Thymus (tissue), 14 donors: ENCODE measurements at places on chromosomes 7 and 10. TPM values are rescaled to one million over a fixed set of nuclear protein-coding genes. Genes with fewer than 3 reads are reported as not detected.

- no peaks in the 10 kb centered on the region for H3K4me1 ChIP-seq
- no peaks in the 10 kb centered on the region for H3K36me3 ChIP-seq
- H3K27ac ChIP-seq: no peak overlapping the region
These were observed 42.1 kb upstream of the NKX6-2 start for GRCh38 chr10:132827861-132828539.

DNA sequence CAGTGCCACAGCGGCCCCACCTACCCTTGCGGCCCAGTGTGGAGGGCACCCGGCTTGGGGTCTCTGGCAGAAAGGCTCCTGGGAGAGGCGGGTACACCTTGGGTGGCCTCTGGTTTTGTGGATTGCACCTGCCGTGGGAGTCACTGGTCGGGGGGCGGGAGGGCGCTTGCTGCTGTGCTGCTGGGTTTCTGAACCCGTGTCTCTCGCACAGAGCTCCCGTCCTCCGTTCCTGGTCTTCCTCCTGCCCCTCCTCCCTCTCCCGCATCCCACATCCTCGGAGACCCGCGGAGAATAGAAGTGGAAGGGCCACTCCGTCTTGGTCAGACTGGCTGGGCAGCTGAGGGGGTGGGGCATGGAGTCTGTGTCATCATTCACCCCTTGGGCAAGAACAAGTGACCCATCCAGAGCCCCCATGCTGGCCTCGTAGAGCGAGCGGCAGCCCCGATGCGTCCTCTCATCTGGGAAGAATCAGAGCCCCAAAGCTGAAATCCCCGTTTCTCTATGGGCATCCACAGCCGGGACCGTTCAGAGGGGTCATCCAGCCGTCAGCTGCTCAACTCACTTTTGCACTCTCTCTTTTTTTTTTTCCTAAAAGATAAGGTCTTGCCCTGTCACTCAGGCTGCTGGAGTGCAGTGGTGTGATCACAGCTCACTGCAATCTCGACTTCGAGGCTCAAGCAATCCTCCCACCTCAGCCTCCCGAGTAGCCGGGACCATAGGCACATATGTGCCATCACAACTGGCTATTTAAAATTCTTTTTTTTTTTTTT lies 4.0 kb downstream of the MAFK start:
- H3K27ac ChIP-seq: no peak overlapping the region
- H3K27me3 ChIP-seq: peaks cover 8% of the 10 kb centered on the region
- no peak for DNase-seq
- H3K4me1 ChIP-seq: peaks cover 73% of the 10 kb centered on the region

DNA sequence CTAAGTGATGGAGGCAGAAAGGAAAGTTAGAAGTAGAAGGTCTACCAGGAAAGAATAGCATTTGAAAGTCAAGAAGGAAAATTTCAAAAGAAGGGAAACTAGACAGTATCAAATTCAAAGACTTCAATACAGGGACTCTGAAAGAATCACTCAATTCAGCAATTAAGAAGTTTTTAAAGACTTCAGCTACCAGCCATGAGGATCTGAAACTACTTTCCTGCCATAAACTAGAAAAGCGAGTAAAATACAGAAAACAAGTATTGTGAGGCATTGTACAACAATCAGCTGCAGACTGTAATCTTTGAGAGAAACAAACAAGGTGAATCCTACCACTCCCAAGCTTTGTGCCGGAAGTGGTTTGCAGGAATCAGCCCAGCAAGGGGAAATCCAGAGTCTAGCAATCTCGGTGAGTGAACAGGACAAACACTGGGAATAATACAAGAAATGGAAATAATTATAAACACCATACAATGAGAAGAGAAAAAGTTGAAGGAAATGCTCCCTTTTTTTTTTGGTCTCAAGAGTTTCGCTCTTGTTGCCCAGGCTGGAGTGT lies 62.4 kb downstream of the ARHGAP12 start:
- H3K4me3 ChIP-seq: no peak overlapping the region
- no peak for DNase-seq
- H3K27me3 ChIP-seq: no peaks in the 10 kb centered on the region
- H3K27ac ChIP-seq: no peak overlapping the region

DNA sequence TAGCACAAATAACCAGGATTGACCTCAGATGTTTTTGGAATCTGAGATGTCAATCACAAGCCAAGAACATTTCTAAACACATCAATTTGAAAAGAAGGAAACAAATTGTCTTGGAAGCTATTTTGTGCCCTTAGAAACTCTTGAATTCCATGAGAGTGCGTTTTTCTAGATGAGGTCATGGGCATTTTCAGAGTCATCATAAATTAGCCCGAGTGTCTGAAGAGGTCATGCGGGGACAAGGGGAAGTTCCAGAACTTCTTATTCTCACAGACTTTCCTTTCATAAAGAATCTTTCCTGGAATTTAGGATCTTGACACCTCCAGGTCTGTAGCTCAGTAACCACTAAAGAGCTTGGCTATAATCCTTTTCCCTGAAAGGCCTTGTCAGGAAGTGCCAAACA lies 28.2 kb downstream of the IL2RA start:
- no peak overlapping the region for H3K27ac ChIP-seq
- peaks cover 2% of the 10 kb centered on the region for H3K27me3 ChIP-seq
- no peaks in the 10 kb centered on the region for H3K36me3 ChIP-seq
- no peak for DNase-seq

DNA sequence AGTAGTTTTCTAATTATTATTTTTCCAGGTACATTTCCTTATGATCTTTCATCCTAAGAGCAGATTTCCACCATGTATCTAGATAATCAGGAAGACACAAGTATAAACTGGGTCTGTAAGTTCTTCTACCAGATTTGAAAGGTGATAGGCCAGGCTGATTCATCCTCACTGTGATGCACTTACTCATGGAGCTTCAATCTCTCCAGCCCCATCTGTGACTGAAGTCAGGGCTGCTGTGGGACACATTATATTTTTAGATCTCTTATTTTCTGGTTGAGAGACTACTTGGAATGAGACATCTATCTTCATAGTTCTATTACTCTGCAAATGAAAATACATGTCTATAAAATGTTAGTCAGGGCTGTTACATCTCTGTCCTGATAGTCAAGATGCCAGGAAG lies 85.5 kb upstream of the SLC25A13 start:
- no peaks in the 10 kb centered on the region for H3K4me1 ChIP-seq
- H3K27ac ChIP-seq: no peak overlapping the region
- H3K36me3 ChIP-seq: no peaks in the 10 kb centered on the region

GRCh38 chr7:16512097-16512496 lies 14.5 kb upstream of the LRRC72 start:
- H3K4me1 ChIP-seq: no peaks in the 10 kb centered on the region
- no peak for DNase-seq
- no peak overlapping the region for H3K4me3 ChIP-seq

- no peak overlapping the region for H3K27ac ChIP-seq
- peaks cover 5% of the 10 kb centered on the region for H3K4me1 ChIP-seq
- no peak overlapping the region for H3K4me3 ChIP-seq
- no peaks in the 10 kb centered on the region for H3K36me3 ChIP-seq
- no peaks in the 10 kb centered on the region for H3K27me3 ChIP-seq
These were observed 169.6 kb downstream of the SRPK2 start for GRCh38 chr7:105218939-105219770.

DNA sequence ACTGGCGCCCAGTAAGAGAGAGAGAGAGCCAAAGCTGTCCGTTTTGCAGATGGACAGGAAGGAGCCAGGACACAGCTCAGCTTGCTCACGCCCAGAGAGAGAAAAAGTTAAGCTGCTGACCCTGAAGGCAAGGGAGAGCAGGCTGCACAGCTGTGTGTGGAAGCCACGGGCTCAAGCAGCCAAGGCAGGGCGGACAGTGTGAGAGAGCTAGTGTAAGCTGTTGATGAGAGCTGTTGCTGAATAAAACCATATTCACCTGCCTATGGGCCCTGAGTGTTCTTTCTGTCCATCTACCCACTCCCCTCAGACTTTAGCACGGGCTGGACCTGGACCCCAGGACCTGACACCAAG lies 5.4 kb downstream of the INMT start:
- no peak overlapping the region for H3K27ac ChIP-seq
- H3K4me1 ChIP-seq: no peaks in the 10 kb centered on the region
- no peak overlapping the region for H3K4me3 ChIP-seq
- H3K27me3 ChIP-seq: no peaks in the 10 kb centered on the region
- DNase-seq: no peak

- no peak overlapping the region for H3K4me3 ChIP-seq
- no peaks in the 10 kb centered on the region for H3K36me3 ChIP-seq
- no peak for DNase-seq
These were observed 376.0 kb downstream of the LRMDA start for GRCh38 chr10:75807456-75807855.

- H3K36me3 ChIP-seq: peaks cover 4% of the 10 kb centered on the region
- peak overlapping the region; percentile 99 for H3K27ac ChIP-seq
- peaks cover 12% of the 10 kb centered on the region for H3K4me1 ChIP-seq
- DNase-seq: no peak
- H3K27me3 ChIP-seq: no peaks in the 10 kb centered on the region
These were observed 984 bp upstream of the IKZF1 start for GRCh38 chr7:50303335-50304128.

FKBP6 gene
- 0.19 TPM for total RNA-seq

OPN1SW gene
- not detected for total RNA-seq

INPP5A gene
- total RNA-seq: 11.0 TPM

LRRN3 gene
- total RNA-seq: 23.8 TPM

SLC26A3 gene
- total RNA-seq: 0.09 TPM

CAMK1D gene
- total RNA-seq: 14.6 TPM
